ENCODE measurements at places on chromosomes 5 and 9. TPM values are rescaled to one million over a fixed set of nuclear protein-coding genes. Genes with fewer than 3 reads are reported as not detected.

- DNase-seq, result no peak
These were observed 56.4 kb upstream of the GOLPH3 start for GRCh38 chr5:32230356-32231099.

MGAT4B gene
- total RNA-seq, result 140 TPM

PCAT7 gene
- total RNA-seq, result 16.4 TPM

GHR gene
- not detected for total RNA-seq

DNA sequence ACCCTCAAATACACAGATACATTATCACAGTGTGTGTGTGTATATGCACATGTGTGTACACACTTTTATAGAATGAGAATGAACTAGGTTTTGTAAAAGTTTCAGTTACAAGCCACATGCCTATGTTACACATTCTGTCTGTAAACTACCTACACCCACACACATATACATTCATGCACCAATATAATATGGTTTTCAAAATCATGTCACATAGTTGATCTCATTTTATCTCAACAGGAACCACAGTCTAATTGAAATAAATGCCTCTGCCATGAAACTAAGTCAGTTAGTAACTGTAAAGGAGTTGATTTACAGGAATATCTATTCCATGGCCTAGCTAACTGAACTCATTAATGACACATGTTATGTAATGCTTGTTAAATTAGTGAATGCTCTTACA is 646.6 kb downstream of the PDE4D start:
- no peak for DNase-seq

OLFM1 gene
- total RNA-seq, result 387 TPM

SLC36A3 gene
- not detected for total RNA-seq

DNA sequence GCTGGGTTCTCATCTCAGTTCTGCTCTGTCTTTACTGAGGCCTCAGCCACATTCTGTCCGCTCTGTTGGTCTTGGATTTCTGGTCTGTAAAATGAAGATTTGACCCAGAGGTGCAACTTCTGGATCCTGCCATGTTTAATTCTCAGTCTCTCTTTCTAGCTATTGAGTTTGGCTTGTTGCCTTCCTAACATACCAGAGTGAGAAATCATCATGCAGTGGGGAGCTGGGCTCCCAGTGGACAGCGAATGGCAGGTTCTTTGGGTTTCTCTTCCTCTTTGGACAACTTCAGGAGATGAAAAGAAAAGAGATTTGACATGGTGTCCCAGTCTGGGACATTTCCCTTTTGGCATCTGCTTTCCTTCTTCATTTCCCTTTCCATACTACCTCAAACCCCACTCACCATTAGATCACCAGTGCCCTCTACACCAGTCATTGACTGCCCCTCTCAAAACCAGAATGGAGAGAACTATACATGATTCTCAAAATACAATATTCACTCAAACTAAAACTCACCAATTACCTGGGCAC is 334.7 kb downstream of the ACTL7B start:
- no peak for DNase-seq

PCDH12 gene
- total RNA-seq, result 1.7 TPM

CCL27 gene
- total RNA-seq, result 1.7 TPM

RNF183 gene
- not detected for total RNA-seq

DNA sequence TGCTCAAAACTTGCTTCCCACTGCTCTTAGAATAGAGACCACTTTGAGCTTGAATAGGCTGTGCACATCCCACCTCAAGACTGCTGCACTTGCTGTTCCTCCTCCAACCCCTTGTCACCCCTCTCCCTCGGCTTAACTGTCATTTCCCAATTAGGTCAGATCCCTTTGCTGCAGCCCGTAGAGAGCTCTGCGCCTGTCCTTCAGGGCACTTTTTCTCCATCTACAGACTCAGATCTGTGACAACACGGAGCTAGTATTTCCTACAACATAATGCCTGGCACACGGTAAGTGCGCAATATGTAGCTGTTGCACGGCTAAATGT is 485 bp upstream of the HABP4 start:
- DNase-seq, result peak; percentile 21

OTP gene
- total RNA-seq, result 0.17 TPM

SLC45A2 gene
- total RNA-seq, result 0.76 TPM

SLC6A19 gene
- not detected for total RNA-seq

- DNase-seq, result no peak
These were observed 91.2 kb downstream of the PJA2 start for GRCh38 chr5:109318455-109319108.

DNA sequence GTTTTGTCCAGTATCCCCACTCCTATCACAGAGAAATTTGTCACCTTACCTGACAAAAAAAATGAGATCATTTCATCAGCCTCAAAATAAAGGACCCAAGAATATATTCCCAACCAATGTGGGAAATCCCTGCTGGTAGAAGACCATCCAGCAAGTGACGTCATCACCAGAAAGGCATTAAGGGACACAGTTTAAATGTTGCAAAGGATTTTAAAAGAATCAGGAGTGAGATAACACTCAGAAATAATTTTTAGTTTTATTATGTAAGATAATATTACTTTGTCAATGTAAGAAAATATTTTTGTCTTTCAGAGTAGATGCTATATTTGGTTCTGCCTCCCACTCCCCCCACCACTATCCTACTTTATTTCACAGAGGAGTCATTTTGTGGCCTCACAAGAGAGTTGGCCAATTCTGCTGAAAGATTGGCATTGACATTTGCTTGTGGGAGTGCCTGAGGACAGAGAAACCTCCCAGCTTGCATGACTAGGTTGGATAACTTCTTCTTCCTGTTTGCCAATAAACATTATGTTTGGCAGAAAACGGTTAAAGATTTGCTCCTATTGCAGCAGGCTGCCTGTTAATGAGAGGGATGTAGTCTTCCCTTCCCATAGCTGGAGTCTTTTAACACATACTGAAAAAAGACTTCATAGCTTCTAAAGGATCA is 288.6 kb upstream of the DAB2 start:
- DNase-seq, result no peak

DNA sequence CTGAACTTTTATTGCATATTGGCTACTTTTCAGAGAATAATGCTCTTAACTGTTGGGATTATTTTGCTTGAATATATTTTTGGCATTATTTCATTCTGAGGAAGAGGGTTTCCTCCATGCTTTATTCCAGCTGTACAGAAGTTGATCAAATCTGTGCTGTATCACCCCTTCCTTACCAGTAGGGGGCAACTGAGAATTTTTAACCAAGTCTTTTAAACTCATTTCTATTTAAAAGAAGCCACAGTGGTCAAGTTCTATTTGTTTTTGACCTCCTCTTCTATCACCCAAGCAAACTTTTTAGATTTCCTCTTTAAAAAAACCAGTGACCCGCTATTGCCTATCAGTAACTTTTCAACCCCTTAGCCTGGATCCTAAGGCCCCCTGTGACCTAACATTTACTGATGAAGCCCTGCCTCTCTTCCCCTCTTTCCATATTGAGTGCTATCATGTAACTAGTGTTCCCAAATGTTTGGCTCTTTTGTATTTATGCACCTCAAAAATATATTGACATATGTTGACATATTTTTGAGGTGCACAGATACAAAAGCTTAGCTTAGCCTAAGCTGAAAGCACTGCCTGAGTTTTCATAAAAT is 80.6 kb downstream of the FBXO4 start:
- DNase-seq, result no peak

DNA sequence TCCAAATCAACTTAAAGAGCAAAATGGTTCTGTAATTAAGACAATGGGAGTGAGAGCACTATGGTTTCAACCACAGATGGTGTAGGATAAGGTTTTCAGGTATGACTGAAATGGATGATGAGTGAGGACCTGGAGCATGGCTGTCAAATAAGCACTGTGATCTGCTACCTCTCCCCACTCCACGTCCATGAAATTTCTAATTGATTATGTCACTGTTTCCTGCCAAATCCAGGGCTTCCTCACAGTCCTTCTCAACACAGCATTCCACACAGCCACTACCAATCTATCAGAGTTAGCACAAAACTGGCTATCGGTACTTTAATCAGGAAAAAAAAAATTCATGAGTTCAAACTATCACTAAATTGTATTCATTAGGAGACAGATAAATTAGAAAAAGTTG is 420.4 kb upstream of the WWC1 start:
- no peak for DNase-seq

- DNase-seq, result no peak
These were observed 10.8 kb upstream of the KIF27 start for GRCh38 chr9:83932011-83932410.

GRCh38 chr5:144202726-144203125 is 32.1 kb downstream of the KCTD16 start:
- DNase-seq, result no peak

DNA sequence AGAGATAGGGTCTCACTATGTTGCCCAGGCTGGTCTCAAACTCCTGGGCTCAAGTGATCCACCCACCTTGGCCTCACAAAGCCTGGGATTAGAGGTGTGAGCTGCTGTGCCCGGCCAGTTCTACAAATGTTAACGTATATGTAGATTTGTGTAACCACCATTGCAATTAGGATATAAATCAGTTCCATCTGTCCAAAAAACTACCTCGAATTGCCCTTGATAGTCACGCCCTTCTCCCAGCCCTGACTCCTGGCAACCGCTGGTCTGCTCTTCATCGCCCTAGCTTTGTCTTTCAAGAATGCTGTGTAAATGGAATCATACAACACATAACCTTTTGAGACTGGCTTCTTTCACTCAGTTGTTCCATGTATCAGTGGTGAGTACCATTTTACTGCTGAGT is 46.1 kb upstream of the PPARGC1B start:
- no peak for DNase-seq

GABRA1 gene
- total RNA-seq, result not detected

ISL1 gene
- total RNA-seq, result 152 TPM

DNA sequence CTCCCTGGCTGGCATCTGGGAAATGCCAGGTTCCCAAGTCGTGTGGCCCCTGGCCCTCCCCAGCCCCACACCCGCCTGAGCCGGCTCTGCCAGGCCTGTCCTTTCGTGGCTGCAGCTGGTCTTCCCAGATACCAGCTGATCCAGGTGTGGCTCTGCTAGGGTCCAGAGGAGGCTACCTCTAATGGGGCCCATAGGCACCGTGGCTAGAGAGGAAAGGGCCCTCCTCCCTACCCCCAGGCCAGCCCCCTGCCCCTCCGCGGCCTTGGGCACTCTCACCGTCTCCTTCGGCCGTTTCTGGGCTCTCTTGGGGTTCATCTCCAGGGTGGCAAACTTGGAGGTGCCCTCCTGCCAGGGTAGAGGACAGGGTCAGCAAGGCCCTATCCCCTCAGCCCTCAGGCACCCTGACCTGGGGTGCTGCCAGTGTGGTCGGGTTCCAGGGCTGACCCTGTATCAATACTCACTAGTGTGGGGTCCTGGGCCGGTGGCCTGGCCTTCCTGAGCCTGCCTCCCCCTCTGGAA is 17.0 kb downstream of the RALGDS start:
- DNase-seq, result no peak

PCDHA1 gene
- 0.69 TPM for total RNA-seq

KCNN2 gene
- 2.3 TPM for total RNA-seq

ATOSB gene
- 51.0 TPM for total RNA-seq

DNA sequence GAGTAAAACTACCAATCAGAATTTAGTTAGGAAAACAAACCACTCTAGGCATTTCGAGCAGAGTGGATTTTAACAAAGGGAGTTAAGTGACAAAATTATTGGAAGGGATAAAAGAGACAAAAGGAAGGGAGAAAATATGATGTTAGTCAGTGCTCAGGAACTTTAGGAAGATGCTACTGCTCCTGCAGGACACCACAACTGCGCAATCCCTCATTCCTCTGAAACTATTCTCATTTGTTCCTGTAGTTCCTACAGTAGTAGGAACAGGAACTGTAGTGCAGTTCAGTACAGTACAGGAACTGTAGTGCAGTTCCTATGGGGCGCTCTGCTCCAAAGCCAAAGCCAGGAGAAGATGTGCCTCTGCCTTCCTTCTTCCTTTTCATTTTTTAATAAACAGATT is 29.9 kb upstream of the MEGF10 start:
- DNase-seq, result no peak
